ENCODE measurements at places on chromosomes 13 and 19.

GRCh38 chr13:110127986-110128511 lies 178.9 kb downstream of the COL4A1 start:
- no peak for DNase-seq

DNA sequence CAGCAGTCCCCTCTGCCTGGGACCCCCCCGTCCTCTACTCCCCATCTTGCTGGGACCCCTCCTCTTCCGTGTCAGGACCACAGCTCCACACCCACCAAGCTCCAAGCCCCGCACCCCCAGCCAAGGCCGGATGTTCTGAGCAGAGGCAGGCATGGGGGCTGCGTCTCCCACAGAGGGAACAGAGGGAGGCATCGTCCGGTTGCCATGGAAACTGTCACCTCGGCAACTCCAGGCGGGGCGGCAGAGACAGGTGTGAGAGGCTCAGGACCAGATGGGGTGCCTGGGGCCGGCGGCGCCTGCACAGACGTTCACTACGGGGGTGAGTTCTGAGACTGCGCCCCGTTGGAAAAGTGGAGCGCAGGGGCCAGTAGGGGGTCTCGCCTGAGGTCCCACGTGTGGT lies 5.4 kb downstream of the RNU6-9 start:
- no peak for DNase-seq

- no peak for DNase-seq
Measured at GRCh38 chr19:1511318-1512317, 1.2 kb downstream of the ADAMTSL5 start.

DNA sequence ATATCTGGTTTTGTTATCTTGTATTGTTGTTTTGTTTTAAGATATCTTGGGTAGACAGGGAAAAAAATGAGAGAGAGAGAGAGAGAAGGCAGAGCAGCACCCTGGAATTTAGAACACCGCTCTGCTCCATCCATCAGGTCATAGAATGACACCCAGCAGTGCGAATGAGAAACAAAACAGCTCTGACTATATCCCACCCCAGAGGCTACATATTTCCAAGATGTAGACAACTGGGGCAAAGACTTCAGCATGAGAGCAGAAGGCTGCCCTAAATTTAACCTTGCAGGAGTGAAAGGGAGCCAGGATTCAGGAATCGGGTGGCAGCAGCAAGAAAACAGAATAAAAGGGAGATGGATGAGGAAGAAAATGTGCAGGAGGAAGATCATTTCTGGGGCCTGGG lies 46.5 kb downstream of the TNFSF13B start:
- DNase-seq: no peak

DNA sequence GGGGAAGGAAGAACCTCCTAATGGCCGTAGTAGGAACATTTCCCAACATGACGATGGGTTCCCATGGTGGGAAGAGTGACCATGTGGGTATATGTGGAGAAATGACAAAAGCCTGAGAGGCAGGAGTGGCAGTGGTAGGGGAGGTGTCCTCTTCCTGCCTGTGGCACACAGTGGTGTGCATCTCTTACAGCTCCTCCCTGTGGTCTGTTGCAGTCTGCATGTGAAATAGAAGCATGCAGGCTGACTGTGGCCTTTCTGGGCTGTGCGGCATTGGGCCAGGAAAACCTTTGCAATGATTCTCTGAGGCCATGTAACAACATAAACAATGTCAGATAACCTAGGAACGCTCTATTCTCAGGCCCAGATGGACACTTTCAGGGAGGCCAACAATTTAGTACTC lies 84.0 kb downstream of the LACC1 start:
- no peak for DNase-seq
